Dermis blood vessel endothelial cell (primary cell): ENCODE measurements at places on chromosomes 13 and 19. TPM values are rescaled to one million over a fixed set of nuclear protein-coding genes. Genes with fewer than 3 reads are reported as not detected.

Gene CPB2
- total RNA-seq = not detected in 2 replicates

Gene APC2
- 0.23 and 0.34 TPM in 2 replicates for total RNA-seq

Gene GIPC3
- 1.1 and 1.2 TPM in 2 replicates for total RNA-seq

Gene CEACAM6
- total RNA-seq = not detected in 2 replicates

Gene PCSK4
- 0.68 and 1.1 TPM in 2 replicates for total RNA-seq

Gene PROZ
- 0.17 TPM in 1 of 2 replicates, not detected in the other for total RNA-seq

Gene GZMM
- not detected in 2 replicates for total RNA-seq

Gene KLF1
- total RNA-seq = 0.17 TPM in 1 of 2 replicates, not detected in the other

Gene SIGLEC8
- total RNA-seq = not detected in 2 replicates

Gene KISS1R
- total RNA-seq = not detected in 2 replicates

Gene ATP5F1D
- 19.9 and 31.1 TPM in 2 replicates for total RNA-seq

Gene SULT2A1
- not detected in 2 replicates for total RNA-seq

Gene CACNA1A
- 0.14 and 0.17 TPM in 2 replicates for total RNA-seq

Gene AP1M2
- total RNA-seq = 0.17 TPM in 1 of 2 replicates, not detected in the other

Gene PINLYP
- total RNA-seq = 0.68 and 3.7 TPM in 2 replicates

Gene RUBCNL
- under 0.01 and 0.05 TPM in 2 replicates for total RNA-seq

Gene SELENOV
- total RNA-seq = not detected in 2 replicates

Gene MTUS2
- not detected in 2 replicates for total RNA-seq

Gene FCER2
- total RNA-seq = not detected in 2 replicates

Gene SIGLEC10
- not detected in 2 replicates for total RNA-seq

Gene ERCC5
- 51.9 and 54.9 TPM in 2 replicates for total RNA-seq

Gene FGF22
- not detected in 2 replicates for total RNA-seq

Gene MAB21L1
- total RNA-seq = 0.17 TPM in 1 of 2 replicates, not detected in the other

Gene CD209
- under 0.01 TPM in 1 of 2 replicates, not detected in the other for total RNA-seq

Gene SPACA4
- total RNA-seq = not detected in 2 replicates

Gene ATP8B3
- total RNA-seq = 0.85 and 1.2 TPM in 2 replicates

Gene C1QTNF9
- not detected in 2 replicates for total RNA-seq

Gene ZNF793
- 1.1 and 1.2 TPM in 2 replicates for total RNA-seq

Gene LHB
- not detected in 2 replicates for total RNA-seq

Gene SPTBN4
- total RNA-seq = 0.05 and 0.17 TPM in 2 replicates

Gene NLRP9
- not detected in 2 replicates for total RNA-seq

Gene VAV1
- 0.09 TPM in 1 of 2 replicates, not detected in the other for total RNA-seq

Gene TEX101
- not detected in 2 replicates for total RNA-seq

Gene PCDH8
- under 0.01 TPM in 1 of 2 replicates, not detected in the other for total RNA-seq

Gene KLK14
- total RNA-seq = not detected in 2 replicates
